ENCODE measurements at places on chromosomes 11 and 22. TPM values are rescaled to one million over a fixed set of nuclear protein-coding genes. Genes with fewer than 3 reads are reported as not detected.

DNA sequence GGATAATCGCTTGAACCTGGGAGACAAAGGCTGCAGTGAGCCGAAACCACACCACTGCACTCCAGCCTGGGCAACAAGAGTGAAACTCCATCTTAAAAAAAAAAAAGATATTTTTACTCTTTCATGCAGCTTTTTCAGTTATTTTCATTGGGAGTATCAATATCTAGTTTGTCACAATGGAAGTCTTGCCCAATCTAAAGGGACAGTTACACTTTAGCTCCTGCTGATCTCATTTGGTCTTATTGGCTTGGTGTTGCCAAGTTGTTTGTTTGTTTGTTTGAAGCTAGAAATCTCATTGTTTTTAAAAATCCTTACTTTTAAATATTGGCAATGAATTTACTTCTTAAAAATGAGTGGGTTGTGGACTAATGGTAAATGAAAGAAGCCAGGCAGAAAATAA is 24.7 kb downstream of the CEP295 start:
- DNase-seq = no peak

GRCh38 chr22:16776080-16776479 is 49.1 kb downstream of the XKR3 start:
- no peak for DNase-seq

The CDC45 gene
- total RNA-seq = 0.69 TPM

DNA sequence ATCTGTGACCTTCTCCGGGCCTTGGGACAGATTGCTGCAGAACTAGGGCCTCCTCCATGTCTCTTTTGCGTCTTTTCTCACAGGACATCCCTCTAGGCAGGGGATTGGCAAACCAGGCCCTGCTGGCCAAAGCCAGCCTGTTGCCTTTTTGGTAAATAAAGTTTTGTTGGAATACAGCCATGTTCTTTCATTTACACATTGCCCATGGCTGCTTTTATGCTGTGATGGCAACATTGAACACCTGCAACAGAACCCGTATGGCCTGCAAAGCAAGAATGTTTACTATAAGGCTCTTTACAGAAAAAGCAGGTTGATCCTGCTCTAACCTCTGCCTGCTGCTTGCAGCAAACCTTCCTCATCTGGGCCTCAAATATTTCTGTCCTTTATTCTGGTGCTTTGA is 56.8 kb upstream of the B3GAT1 start:
- DNase-seq = no peak

The OR2AT4 gene
- total RNA-seq = not detected
